Osteoblast (primary cell): ENCODE measurements at places on chromosomes 11 and 22. TPM values are rescaled to one million over a fixed set of nuclear protein-coding genes. Genes with fewer than 3 reads are reported as not detected.

FGF4 gene
- total RNA-seq, result not detected in 2 replicates

CTSF gene
- 41.3 and 45.6 TPM in 2 replicates for total RNA-seq

DNA sequence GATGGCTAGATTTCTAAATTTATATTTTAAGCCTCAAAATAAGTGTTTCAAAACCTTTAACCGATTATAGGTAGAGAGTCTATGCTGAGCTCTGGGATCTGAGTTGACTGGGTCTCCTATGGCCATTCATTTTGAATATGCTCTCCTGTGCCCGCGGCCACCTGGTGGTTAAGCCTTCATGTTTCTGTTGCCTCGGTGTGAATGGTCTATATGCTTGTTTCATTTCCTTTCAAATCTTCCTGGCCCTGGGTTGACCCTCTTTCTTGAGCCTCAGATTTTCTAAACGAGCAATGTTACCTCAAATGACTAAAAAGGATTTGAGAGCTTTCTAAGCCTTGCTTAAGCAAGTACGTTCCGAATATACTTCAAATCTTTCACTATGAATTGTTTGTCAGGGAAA, 789.4 kb upstream of the KIRREL3 start:
- no peak overlapping the region for H3K27ac ChIP-seq
- no peaks in the 10 kb centered on the region for H3K4me1 ChIP-seq
- H3K27me3 ChIP-seq, result no peaks in the 10 kb centered on the region
- H3K4me3 ChIP-seq, result no peak overlapping the region
- no peaks in the 10 kb centered on the region for H3K36me3 ChIP-seq

GRCh38 chr11:75499423-75500190, 26.1 kb downstream of the GDPD5 start:
- no peaks in the 10 kb centered on the region for H3K36me3 ChIP-seq
- H3K27me3 ChIP-seq, result no peaks in the 10 kb centered on the region
- peak overlapping the region; percentile 59 for H3K27ac ChIP-seq
- H3K4me1 ChIP-seq, result peaks cover 26% of the 10 kb centered on the region
- DNase-seq, result peak; percentile 98

DNA sequence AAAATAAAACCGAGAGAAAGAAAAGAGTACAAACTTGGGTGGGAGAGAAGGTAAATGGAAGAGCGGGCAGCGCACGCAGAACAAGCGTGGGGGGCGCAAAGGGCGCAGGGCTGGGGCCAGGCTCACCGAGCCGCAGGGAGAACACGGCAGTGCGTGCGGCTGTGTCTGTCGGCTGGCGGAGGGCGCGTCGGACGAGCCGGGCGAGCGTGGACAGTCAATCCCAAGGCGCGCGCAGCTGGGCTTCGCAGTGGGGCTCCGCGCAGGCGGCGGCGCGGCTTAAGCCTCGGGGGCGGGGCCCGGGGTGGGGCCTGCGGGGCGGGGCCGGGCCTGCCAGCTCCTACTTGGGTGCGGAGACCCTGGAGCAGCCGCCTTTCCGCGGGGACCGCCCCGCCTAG, at the start of gene UCP2:
Gene UCP2, minus strand, starts transcription at position 249 of the 395 bp plus-strand sequence. CDS start 4,465 bp downstream, outside the sequence.
- H3K4me3 ChIP-seq, result peak within 1 kb of the TSS; percentile 74
- DNase-seq, result peak; percentile 95
- no peaks in the 10 kb centered on the region for H3K4me1 ChIP-seq
- H3K27ac ChIP-seq, result peak within 1 kb of the TSS; percentile 11

GRCh38 chr11:61914471-61915171, 2.7 kb downstream of the RAB3IL1 start:
- DNase-seq, result peak; percentile 72
- no peak overlapping the region for H3K4me3 ChIP-seq
- H3K27ac ChIP-seq, result no peak overlapping the region
- H3K36me3 ChIP-seq, result no peaks in the 10 kb centered on the region
- H3K27me3 ChIP-seq, result peaks cover 10% of the 10 kb centered on the region
- H3K4me1 ChIP-seq, result peaks cover 4% of the 10 kb centered on the region

DNA sequence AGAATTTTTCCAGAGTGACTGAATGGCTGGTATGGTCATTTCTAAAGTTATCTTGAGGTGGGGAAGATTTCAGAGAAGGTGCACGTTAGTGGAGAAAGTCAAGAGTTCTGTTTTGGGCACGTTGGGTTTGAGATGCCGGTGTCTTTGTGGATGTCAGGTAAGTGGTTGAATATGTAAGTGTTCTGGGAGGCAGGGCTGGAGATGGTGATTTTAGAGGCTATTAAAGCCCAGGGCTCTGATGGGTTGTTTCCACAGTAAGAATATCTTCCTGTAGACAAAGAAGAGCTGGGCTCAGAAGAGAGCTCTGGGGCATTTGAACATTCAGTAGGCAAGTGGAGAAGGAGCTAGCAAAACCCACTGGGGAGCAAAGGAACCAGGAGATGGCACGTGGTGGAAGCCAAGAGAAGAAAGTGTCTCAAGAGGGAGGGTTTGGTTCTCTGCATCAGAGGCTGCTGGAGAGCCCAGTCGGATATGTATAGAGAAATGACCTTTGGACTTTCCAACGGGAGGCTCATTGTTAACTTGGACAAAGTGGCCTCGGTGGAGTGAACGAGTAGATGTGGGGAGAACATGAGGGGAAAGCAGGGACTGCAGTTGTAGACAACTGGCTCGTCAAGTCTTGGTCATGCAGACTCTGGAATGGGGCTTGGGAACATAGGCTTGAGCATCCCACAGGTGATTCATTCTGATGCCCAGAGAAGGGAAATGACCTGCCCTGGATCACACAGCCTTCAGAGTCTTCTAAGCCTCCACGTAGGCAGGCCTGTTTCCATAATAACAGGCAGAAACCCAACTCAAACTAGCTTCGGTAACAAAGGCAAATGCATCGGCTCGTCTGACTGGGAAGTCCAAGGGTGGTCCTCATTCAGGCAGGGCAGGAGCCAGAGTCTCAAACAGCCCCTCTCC, 98.4 kb upstream of the PARVA start:
- H3K4me3 ChIP-seq, result no peak overlapping the region
- no peaks in the 10 kb centered on the region for H3K36me3 ChIP-seq
- peaks cover 49% of the 10 kb centered on the region for H3K4me1 ChIP-seq
- peak; percentile 31 for DNase-seq
- no peaks in the 10 kb centered on the region for H3K27me3 ChIP-seq
